Activated naive CD8-positive, alpha-beta T cell treated with anti-CD3 and anti-CD28 coated beads, Interleukin-2, amount 50 U/mL, for 24 hours (primary cell): ENCODE measurements at places on chromosomes 7 and 10.

GRCh38 chr10:44102726-44103255 is 282.1 kb downstream of the CXCL12 start:
- no peak for DNase-seq

DNA sequence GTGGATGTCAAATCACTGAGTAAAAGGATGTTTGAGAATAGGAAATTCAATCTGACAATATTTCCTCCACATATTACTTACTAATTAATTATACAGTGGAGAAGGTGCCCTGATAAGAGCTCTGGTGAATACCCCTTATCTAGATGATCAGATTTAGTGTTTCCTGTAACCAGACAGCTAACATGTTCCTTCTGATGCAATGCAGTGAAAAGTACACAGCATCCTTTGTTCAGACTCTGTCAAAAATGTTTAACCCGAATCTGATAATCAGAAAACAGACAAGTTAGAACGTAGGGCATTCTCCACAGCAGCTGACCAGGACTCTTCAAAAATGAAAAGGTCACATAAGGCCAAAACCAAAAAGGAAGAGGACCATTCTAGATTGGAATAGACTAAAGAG is 46.2 kb downstream of the WDR11 start:
- DNase-seq: no peak

- no peak for DNase-seq
Measured at GRCh38 chr7:644381-645305, 81.9 kb upstream of the DNAAF5 start.

DNA sequence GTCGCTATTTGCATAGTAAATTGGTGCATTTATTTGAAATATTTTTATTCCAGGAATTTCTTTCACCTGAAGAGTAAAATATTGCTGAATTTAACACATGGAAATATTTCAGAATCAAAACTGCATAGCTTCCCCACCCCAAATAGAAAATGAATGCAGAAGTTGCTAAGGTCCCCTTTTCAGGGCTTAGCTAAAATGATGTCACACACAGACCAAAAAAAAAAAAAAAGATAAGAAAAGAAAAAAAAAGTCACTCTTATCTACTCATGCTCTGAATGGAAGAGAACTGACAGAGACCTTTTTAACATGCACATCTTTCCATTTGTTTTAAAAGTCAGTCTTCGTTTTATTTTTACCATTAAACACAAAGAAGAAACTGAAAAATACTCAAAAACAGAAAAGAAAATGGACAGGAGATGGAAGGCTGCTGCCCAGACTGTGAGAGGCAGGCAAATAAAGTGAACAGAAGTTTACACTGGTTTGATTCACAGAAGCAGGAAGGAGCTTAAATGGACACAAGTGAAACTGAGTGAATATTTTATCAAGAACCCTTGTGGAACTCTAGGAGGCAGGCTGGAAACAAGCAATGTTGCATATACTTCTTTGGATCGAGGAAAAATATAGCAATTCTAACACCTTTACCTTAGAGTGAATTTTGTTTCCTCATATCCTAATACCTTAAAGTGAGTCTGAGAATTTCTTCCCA is 32.0 kb downstream of the PSMC2 start:
- no peak for DNase-seq

DNA sequence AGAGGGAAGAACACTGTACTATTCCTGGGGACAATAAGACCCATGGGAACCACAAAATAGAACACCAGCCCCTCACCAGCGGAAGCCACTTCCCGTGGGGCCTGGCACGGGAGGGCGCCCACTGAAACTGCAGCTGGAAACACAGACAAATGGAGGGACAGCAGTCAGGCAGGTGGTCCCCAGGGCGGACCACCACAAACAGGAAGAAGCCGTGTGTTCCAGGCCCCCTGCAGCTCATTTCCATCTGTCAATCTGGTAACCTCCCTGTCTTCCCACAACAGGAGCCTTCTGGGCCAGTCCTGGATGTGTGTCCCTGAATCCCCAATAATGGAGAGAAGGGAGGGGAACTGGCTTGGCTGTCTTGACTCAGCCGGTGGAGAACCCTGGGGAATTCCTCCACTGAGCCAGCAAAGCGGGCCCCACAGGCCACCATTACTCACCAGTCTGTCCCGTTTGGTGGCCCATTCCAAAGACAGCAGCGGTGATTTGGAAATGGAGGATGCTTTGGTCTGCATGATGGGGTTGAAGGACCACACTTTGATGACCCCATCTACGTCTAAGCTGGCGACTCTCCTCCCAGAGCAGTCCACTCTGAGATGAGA is 16.7 kb downstream of the WDR91 start:
- DNase-seq: no peak

GRCh38 chr7:106593028-106593417 is 67.9 kb downstream of the CCDC71L start:
- DNase-seq: no peak

DNA sequence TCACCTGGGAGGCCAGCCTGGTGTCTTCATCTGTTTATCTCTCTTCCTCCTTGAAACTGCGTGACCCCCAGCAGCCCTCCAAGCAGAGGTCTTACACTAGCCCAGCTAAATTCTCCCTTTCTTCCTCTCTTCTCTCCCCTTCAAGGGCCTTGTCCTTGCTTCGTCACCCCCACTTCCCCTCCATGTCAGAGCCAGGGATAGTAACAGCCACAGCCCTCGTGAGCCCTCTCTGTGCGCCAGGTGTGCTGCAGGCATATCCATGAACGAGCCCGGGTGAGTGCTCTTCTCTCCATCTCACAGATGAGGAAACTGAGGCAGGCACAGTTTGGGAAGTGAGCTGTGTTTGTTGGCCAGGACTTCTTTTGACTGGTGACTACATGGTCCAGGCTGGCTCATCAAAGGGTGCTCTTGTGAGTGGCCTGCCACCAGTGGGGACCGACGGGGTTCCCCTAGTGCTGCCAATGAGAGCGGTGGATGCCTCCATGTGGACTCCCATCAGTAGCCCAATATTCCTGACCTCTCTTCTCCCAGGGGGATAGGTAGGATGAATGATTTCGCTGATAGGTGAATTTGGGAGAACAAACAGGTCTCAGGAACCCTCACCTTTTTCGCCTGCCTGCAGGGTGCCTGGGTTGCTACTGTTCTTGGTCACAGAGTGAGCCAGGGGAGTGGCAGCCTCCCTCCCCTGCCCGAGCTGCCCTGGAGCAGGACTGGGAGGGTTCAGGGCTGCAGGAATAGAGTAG is 38.1 kb downstream of the ADRA2A start:
- DNase-seq: no peak

DNA sequence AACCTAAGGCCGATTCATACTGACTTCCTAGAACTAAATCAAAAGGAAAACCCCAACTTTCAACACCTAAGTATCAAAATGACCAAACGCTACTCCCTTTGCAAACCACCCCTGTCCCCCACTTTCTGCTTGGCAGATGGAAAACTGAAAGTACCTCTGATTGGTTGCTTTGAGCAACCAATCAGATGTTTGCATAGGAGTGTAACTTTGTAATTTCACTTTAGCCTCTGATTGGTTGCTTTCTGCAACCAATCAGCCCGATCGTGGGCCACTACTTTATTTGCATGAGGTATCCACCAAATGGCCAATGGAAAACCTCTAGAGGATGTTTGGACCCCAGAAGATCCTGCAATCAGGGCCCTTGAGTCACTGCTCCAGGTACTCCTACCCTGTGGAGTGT is 12.3 kb upstream of the SNX10 start:
- peak; percentile 18 for DNase-seq

DNA sequence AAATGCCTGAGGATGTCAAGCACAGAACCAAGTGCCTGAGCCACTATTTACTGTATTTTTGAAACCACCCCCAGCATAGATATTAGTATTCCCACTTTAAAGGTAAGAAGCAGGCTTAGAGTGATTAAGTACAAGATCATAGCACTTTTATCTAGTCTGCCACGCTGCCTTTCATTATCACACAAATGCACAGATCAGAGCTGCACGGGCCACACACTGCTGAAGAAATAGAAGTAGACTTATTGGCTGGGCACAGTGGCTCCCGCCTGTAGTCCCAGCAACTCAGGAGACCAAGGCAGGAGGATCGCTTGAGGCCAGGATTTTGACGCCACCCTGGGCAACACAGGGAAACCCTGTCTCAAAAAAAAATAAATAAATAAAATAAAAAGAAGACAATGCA is 38.2 kb downstream of the NCAPG2 start:
- DNase-seq: no peak

- no peak for DNase-seq
Measured at GRCh38 chr10:108852211-108852610, 1071.1 kb downstream of the XPNPEP1 start.

DNA sequence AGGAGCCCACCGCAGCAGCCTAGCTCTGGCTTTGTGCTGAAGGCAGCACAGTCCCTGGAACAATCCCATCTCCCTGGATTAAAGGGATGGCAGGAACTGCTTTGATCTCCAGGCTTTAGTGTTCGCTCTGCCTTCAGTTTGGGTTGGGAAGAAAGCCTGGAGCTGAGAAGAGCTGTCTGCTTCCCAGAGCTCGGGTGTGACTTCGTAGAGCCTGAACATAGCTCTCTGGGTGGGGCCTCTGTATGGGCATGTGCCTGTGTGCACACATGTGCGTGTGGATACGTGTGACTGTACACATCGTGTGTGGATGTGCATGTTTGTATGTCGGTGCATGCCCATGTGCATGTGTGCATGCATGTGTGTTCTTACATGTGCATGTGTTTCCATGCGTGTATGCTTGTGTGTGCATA is 8.7 kb downstream of the ADCY1 start:
- no peak for DNase-seq

DNA sequence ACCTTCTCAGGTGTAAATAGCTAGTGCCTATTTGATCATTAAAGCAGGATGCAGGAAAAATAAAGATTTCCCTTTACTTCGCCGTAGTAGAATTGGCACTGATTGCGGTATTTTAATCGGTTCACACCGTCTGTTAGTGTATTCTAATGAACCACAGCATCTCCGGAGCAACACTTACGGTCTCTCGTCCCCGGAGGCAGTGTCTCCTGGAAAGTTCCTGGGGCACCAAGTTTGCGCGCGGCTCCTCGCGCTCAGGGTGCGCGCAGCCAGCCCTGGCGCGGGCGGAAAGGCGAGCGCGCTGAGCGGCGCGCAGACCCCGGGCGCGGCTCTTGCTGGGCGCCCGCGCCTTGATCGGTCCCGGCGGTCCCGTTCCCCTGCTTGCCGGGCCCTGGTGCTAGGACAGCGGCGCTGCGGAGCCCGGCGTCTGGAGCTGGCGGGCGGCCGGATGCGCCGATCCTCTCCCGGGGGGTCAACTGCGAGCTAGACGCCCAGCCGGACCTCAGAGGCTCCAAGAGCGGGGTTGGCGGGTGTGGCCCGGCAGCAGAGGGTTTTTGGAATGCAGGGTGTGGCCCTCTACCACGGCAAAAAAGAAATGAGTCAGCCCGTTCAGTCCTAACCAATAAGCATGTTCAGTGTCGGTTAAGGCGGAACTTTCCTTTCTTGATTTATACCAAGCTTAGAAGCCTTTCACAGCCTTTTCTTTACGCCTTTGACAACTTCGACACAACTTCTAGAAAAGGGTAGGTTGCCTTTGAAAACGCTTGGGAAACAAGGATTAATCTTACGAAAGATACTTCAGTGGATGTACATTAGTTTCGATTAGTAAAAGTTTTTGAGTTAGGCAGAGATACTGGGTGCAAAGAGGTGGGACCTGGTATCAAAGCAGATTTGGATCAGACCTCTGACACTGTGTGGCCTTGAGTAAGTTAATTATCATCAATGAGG is 166.8 kb upstream of the ASAH2 start:
- DNase-seq: peak; percentile 43

GRCh38 chr10:125633517-125633999 is 49.4 kb downstream of the TEX36 start:
- DNase-seq: no peak

DNA sequence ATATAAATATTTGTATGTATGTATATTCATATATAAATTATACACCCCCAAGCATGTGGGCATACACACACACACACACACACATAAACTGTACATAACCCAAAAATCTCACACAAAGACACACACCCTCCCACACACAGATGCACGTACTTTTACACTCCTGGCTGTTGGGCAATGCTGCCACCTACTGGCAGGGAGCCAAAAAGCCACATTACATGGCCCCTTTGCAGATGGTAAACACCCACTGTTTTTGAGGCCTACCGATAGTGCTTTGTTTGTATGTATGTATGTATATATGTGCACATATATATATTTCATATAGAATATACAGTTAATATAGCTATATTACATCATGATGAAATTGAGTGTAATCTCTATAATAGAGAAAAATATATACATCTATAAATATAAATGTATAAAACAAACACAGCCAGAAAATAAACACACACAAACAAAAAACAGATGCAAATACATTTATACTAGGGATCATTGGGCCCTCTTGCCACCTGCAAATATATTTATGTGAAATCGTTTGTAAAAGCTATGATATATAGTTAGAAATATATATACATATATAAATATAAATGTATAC is 120.1 kb upstream of the ACBD5 start:
- peak; percentile 81 for DNase-seq

DNA sequence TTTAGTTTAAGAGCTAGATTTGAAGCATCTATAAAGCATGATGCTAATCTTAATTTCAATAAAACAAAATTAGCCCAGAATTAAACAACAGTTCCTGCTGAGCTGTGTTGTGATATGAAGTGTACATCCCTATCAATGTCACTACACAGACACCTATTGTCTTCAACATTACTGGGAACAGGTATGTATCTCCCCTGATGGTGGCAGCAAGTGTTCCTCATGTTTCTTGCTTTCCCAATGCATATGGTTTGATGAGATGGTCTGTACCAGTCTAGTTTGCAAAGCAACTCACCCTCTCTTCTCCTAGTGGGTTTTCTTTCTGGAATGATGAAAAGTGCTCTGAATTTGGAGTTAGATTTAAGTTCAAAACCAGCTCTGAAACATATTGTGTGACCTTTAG is 38.1 kb downstream of the TSPAN12 start:
- DNase-seq: no peak

- DNase-seq: no peak
Measured at GRCh38 chr7:15828881-15829280, 142.4 kb upstream of the MEOX2 start.

DNA sequence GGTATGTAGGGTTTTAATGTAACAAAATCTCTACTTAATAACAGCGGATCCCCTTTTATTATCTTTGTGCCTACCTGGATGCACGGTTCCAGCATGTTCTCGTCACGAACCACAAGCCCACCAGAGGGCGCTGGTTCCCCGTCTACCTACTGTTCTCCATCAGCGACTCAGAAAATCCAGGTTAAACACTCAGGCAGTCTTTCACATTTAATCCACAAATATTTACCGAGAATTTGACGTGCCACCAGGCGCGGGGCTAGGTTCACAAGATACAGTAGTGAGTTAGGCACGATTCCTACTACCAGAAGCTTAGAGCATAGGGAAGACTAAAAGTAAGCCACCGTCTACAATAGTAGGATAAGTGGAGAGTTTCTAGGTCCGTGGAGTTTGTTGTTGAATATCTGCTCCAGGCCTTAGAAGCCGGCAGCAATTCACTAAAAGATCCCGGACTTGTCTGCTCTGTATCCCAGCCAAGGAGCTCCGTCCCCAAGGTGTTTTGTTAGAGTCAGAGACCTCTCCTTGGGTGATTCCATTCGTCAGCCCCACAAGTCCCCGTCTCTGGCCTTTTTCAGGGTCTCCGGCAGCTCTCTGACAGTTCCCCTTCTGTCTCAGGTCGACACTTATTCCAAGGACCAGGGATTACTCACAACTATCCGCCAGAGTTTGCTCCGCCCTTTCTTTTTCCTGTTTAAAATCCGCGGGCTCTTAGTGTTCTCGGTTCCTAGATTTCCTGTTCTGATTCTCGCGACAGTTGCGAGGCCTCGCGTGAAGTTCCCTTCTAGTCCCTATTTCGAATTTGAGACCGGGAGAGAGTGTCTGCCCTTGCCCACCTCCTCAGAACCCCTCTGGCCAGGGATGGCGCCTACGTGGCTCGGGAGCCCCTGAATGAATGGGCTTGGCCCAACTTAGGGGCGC is 1.5 kb upstream of the KAZALD1 start:
- DNase-seq: peak; percentile 95
